Effector memory CD8-positive, alpha-beta T cell (primary cell): ENCODE measurements at places on chromosomes 12 and 14.

GRCh38 chr14:68145036-68145435 is 325.5 kb downstream of the RAD51B start:
- H3K36me3 ChIP-seq, result no peaks in the 10 kb centered on the region
- no peak for DNase-seq
- no peaks in the 10 kb centered on the region for H3K4me1 ChIP-seq
- no peak overlapping the region for H3K4me3 ChIP-seq
- H3K27ac ChIP-seq, result no peak overlapping the region
- no peaks in the 10 kb centered on the region for H3K27me3 ChIP-seq

GRCh38 chr12:98696036-98696646 is 51.1 kb downstream of the APAF1 start:
- H3K36me3 ChIP-seq, result peaks cover 44% of the 10 kb centered on the region
- H3K4me3 ChIP-seq, result no peak overlapping the region
- peaks cover 12% of the 10 kb centered on the region for H3K4me1 ChIP-seq
- no peak for DNase-seq
- no peaks in the 10 kb centered on the region for H3K27me3 ChIP-seq

GRCh38 chr14:54200726-54201125 is 196.1 kb upstream of the CDKN3 start:
- no peaks in the 10 kb centered on the region for H3K4me1 ChIP-seq
- no peak overlapping the region for H3K4me3 ChIP-seq
- H3K27me3 ChIP-seq, result peaks cover 6% of the 10 kb centered on the region
- H3K27ac ChIP-seq, result no peak overlapping the region
- no peak for DNase-seq

DNA sequence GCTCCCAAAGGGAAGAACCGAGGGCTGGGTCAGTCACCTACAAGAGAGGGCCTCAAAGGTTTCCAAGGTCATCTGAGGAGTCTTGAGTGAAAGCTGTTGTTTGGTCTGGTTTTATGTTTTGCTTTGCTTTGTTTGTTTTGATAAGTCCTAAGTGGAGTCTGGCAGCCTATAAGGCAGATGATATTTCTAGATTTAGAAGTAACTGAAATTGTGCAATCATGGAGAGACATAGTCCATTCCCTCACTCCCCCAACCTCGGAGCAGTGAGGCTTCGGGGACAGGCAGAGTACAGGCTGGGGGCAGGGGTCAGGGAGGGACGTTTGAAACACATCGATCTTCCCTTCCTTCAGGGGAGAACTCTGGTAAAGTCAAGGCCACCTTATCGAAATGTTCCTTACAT is 42.3 kb downstream of the TTC9 start:
- no peak overlapping the region for H3K27ac ChIP-seq
- H3K4me1 ChIP-seq, result no peaks in the 10 kb centered on the region
- DNase-seq, result no peak

DNA sequence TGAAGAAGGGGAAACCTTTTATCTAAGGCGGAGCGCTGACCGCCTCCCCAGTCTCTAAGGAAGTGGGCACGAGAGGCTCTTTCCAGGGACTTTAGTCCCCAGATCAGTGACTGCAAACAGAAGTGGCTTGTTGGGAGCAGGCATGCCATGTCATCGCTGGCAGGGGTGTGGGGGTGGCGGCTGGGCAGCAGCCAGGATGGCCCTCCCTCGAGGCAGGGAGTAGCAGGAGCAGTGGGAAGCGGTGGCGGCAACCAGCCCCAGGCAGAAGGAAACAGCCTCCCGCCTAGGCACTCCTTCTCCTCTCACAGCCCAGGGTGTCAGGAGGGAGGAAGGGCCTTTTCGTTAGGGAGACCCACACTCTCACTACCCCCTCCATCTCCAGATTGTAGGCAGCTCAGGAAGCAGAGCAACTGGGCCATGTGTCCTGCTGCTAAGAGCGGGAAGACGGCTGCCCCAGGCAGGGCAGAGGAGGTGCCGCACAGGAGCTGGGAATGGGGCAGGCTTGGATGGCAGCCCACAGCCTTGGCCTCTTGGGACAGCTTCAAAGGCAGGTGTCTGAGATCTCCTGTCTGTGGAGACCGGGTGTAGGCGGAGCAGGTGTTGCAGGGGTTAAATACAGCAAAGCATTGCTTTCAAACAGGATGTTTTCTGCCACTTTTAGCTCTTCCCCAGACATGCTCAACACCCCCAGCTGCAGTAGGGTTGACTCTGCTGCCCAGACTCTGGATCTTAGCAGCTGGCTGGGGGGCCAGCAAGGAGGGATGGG is 21.8 kb downstream of the VDR start:
- no peak for DNase-seq
- H3K27me3 ChIP-seq, result no peaks in the 10 kb centered on the region
- peaks cover 5% of the 10 kb centered on the region for H3K4me1 ChIP-seq
- H3K36me3 ChIP-seq, result no peaks in the 10 kb centered on the region

- no peak overlapping the region for H3K27ac ChIP-seq
- H3K4me1 ChIP-seq, result no peaks in the 10 kb centered on the region
- H3K4me3 ChIP-seq, result no peak overlapping the region
- H3K36me3 ChIP-seq, result no peaks in the 10 kb centered on the region
- DNase-seq, result no peak
- no peaks in the 10 kb centered on the region for H3K27me3 ChIP-seq
These were observed 667.3 kb downstream of the SLC16A7 start for GRCh38 chr12:60263161-60263560.

DNA sequence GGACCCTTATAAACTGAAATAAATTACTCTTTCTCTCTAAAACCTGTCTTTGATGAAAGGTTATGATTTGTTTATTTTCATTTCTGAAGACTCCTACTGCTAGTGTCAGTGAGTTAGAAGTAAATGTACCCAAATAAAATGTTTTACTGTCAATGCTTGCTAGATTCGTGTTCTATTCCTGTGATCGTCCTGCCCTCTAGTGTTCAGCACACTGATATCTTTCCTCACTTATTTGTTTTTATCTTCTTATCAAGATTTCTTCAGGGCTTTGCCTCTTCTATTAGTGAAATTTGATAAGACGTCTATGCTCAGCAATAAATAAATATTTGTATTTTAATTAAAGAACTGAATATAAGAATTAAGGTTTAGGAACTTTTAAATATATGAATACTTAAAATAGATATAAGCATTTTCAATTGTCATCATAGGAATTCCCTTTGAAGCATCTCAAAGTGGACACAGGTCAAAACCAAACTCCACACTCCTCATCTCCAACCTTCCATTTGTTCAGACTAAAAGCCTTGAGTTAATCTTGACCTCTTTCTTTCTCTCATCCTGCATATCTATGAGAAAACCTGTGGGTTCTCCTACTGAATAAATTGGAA is 75.8 kb downstream of the C12orf50 start:
- no peak overlapping the region for H3K4me3 ChIP-seq
- H3K27ac ChIP-seq, result no peak overlapping the region
- no peak for DNase-seq
- H3K4me1 ChIP-seq, result no peaks in the 10 kb centered on the region

DNA sequence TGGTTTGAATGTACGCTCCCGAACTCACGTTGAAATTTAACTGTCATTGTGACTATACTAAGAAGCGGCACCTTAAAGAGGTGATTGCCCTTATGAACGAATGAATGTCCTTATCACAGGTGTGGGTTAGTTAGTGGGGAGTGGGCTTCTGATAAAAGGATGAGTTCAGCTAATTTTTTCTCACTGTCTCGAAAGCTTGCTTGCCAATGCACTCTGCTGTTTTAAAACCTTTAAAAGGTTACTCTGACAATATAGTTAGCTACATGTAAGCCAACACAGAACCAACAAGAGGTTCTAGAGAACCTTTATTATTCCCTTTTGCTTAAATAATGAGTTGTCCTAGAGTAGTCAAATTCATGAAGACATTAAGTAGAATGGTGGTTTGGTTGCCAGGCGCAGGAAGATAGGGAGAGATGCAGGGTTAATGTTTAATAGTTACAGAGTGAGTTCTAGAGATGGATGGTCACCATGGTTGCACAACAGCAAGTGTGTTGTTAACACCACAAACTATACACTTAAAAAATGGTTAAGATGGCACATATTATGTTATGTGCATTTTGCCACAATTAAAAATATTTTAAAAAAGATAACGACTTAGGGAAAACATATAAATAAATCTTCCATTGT is 26.3 kb downstream of the RTN1 start:
- peaks cover 12% of the 10 kb centered on the region for H3K27me3 ChIP-seq
- H3K36me3 ChIP-seq, result no peaks in the 10 kb centered on the region
- H3K4me1 ChIP-seq, result no peaks in the 10 kb centered on the region
- no peak overlapping the region for H3K4me3 ChIP-seq
- DNase-seq, result no peak

DNA sequence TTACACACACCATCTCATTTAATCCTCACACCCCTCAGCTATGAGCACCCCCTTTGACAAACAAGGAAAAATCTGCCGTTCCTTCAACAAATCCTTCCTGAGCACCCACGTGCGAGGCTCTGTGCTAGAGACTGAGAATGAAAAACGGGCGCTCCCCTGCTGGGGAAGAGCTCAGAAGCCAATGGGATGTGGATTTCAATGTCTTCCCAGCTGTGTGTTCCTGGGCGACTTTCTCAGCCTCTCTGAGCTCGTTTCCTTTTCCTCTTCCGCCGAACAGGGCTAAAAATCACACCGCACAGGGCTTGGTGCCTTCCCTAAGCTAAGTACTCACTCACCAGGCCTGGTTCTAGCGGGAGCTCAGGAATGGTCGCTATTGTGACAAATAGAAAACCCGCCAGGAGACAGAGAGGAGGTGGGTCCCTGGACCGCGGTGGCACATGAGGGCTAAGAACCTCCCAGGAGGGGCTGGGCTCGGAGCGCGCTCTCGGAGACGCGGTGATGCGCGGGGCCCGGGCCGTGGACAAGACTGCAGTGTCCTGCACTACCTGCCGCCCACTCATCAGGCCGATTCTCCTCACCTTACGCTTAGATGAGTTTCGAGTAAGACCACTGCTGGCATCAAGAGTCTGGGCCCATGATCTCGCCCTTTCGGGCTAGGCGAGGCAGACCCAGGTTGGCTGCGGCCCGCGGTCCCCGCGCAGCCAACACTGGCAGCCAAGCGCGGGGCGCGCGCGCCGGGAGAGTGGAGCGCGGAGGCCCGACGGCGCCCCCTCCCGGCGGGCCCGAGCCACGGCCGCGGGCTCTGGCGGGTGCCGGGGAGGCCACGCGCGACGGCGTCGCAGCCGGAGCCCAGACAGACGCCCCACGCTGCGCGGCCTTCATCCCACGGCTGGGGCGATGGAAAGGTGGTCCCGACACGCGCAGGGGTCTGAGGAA is 17.0 kb downstream of the ZDHHC22 start:
- peak overlapping the region; percentile 19 for H3K27ac ChIP-seq
- peaks cover 44% of the 10 kb centered on the region for H3K27me3 ChIP-seq
- no peaks in the 10 kb centered on the region for H3K36me3 ChIP-seq

- no peaks in the 10 kb centered on the region for H3K4me1 ChIP-seq
- DNase-seq, result no peak
- H3K36me3 ChIP-seq, result peaks cover 4% of the 10 kb centered on the region
These were observed 61.6 kb downstream of the R3HDM2 start for GRCh38 chr12:57369202-57369601.

- H3K36me3 ChIP-seq, result peaks cover 68% of the 10 kb centered on the region
- H3K27ac ChIP-seq, result peak overlapping the region; percentile 70
- H3K27me3 ChIP-seq, result no peaks in the 10 kb centered on the region
- H3K4me1 ChIP-seq, result peaks cover 16% of the 10 kb centered on the region
These were observed 44.8 kb downstream of the EP400 start for GRCh38 chr12:131994589-131994988.

GRCh38 chr14:102875652-102876051 is 46.8 kb upstream of the AMN start:
- no peak overlapping the region for H3K4me3 ChIP-seq
- DNase-seq, result no peak
- peaks cover 26% of the 10 kb centered on the region for H3K36me3 ChIP-seq
- no peaks in the 10 kb centered on the region for H3K27me3 ChIP-seq

- no peaks in the 10 kb centered on the region for H3K27me3 ChIP-seq
- H3K36me3 ChIP-seq, result no peaks in the 10 kb centered on the region
- H3K27ac ChIP-seq, result no peak overlapping the region
- no peak for DNase-seq
These were observed 467.1 kb upstream of the TMPO start for GRCh38 chr12:98048326-98048725.

DNA sequence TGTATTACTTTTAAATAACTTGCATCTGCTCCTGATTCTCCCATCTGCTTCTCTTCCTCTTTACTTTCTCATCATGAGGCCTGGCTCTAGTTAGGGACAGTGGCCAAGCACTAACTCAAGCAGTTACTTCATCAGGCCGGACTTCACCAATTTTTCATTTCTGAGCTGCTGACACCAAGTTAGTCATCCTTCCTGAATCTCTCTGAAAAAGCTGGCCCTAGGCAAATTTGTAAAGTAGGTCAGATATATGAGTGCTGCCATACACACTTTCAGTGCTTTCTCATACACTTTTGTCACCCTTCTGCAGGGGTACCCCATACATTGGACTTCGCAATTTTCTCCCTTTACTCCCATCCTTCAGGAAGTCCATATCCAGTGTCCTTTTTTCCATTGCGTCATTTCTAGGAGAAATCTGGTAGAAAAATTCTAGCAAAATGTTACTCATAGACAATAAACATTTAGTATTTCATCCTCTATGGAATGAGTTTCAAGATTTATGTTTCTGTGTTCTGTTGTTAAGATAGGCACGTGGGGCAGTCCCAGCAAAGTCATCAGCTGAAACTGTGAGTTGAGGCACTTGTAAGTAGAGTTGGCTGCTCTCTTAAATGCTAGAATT is 276.8 kb upstream of the TMPO start:
- peaks cover 17% of the 10 kb centered on the region for H3K27me3 ChIP-seq
- H3K4me3 ChIP-seq, result no peak overlapping the region
- no peaks in the 10 kb centered on the region for H3K4me1 ChIP-seq
- no peaks in the 10 kb centered on the region for H3K36me3 ChIP-seq

DNA sequence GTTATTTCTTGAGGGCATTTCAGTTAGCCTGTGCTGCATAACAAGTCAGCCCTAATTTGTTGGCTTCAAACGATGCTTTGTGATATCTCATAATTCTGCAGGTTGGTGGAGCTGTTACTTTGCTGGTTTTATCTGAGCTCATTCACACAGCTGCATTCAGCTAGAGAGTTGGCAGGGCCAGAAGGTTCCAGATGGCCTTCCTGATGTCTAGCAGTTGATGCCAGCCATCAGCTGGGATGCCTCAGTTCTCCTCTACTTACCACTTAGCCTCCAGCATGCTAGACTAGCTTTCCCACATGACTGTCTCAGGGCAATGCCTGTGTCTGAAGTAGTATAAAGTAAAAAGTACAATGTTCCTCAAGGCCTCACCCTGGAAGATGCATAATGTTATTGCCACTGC is 130.6 kb downstream of the SLC35F4 start:
- peaks cover 2% of the 10 kb centered on the region for H3K36me3 ChIP-seq
- H3K27me3 ChIP-seq, result no peaks in the 10 kb centered on the region
- H3K4me3 ChIP-seq, result no peak overlapping the region
- no peaks in the 10 kb centered on the region for H3K4me1 ChIP-seq
- H3K27ac ChIP-seq, result no peak overlapping the region

DNA sequence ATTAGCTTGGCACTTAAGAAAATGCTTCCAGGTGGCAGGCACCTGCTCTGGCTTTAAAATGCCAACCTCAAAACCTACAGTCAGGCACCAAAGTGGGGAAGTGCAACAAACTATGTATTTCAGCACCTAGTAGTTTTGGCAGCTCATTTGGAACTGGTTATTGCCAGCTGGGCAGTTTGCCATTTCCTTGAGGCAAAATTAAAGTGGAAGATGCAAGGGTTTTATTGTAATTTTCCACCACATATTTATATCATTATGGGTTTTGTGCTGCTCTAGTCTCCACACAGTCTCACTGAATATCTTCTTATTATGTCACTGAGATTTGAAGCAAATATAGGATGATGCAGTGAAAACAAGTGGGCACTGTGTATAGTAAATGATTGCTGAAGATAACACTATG is 117.0 kb downstream of the PRKD1 start:
- H3K27ac ChIP-seq, result no peak overlapping the region
- no peaks in the 10 kb centered on the region for H3K36me3 ChIP-seq
- no peak overlapping the region for H3K4me3 ChIP-seq
- H3K27me3 ChIP-seq, result no peaks in the 10 kb centered on the region
- no peak for DNase-seq
- no peaks in the 10 kb centered on the region for H3K4me1 ChIP-seq
